NCI-H510A treated with DMSO at 0.1 percent for 48 hours (cell line): ENCODE measurements at places on chromosomes 1 and 21.

GRCh38 chr21:44878053-44878982 lies 4.8 kb upstream of the PTTG1IP start:
- DNase-seq: no peak

- DNase-seq: no peak
These were observed 428.2 kb downstream of the MRPL39 start for GRCh38 chr21:25179116-25179515.

DNA sequence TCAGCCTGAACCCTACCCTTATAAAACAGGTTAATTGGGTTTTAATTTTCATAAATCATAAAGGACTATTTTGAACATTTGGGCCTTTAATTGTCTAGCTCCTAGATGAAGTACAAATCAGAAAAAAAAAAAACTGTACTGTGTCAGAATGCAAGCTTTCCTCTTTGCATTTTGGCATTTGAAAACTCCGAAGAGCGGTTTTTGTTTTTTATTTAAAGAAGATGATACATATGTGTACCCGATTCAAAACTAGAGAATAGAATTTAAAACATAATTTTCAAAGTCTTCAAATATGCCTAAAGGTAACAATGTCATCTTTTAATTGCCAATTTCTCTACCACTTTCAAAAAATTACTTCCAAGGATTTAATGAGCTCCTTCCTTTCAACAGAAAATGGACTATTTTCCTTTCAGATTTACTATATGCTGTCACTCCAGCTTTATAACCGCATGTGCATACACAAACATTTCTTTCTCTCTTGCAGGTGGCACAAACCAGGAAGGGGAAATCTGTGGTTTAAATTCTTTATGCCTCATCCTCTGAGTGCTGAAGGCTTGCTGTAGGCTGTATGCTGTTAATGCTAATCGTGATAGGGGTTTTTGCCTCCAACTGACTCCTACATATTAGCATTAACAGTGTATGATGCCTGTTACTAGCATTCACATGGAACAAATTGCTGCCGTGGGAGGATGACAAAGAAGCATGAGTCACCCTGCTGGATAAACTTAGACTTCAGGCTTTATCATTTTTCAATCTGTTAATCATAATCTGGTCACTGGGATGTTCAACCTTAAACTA lies 33.7 kb downstream of the MRPL39 start:
- no peak for DNase-seq

DNA sequence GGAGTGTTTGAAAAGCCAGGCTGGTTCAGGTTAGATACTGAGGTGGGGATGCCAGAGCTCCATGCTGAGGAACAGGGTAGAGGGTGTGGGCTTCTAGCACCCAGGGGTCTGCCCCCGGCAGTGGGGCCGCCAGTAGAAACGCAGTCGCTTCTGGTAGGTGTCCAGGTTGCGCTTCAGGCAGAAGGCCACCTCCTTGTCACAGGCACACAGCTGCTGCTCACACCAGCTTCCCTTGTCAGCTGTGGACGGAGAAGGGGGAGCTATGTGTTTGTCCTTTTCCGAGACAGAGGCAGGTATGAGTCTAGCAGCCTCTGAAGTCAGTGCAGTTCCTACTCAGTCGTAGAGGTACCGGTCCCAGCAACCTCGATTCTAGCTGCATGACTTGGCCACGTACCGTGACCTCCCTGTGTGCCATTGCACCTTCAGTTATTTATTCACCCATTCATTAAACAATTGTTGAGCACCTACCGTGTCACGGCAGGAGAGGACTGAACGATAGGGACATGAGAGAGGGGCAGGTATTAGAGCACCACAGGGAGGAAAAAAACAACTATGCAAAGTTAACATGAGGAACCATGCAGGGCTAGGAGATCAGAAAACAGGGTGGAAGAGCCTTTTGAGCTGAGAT lies 5.2 kb downstream of the PLA2G2D start:
- DNase-seq: no peak

GRCh38 chr1:192566657-192567056 lies 8.9 kb upstream of the RGS1 start:
- DNase-seq: no peak

DNA sequence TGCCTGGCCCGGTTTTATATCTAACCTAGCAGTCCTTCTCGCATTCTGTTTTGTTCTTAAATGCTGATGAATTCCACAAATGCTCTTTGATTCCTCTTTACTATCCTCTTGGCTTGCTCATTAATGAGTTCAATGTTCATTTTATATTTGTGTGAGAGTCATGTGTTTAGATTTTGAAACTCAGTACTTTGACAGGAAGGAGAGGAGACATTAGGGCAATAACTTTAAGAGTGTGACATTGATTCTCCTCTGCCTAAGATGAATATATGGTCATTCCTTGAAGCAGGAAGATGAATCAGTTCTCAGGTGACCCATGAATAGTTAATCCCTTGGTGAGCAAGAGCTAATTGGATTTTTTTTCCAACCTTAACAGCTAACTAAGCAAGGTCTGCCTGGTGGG lies 84.1 kb downstream of the MRPS6 start:
- no peak for DNase-seq

- peak; percentile 22 for DNase-seq
These were observed 5.4 kb downstream of the TFF3 start for GRCh38 chr21:42309753-42310213.

- DNase-seq: no peak
These were observed 22.8 kb upstream of the RXRG start for GRCh38 chr1:165467706-165468105.

DNA sequence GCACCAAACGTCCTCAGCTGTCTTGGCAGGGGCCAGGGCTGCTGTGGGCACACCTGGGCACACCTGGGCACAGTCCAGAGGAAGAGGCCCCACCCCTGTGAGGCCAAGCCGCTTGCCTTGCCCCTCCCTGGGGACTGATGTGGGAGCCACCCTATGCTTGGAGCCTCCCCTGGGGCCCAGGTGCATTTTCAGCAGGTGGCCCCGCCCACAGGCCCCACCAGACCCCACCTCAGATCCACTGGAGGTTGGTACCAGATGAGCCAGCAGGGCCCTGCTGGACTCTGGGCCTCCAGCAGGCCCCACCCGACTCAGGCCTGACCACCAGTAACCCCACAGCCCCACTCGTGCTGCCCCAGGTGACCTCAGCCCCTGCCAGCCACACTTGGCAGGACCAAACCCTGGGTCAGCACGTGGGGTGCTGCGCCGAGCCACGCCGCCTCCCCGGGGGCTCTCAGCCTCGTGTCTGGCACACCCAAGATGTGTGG lies 8.8 kb downstream of the SLC19A1 start:
- no peak for DNase-seq

DNA sequence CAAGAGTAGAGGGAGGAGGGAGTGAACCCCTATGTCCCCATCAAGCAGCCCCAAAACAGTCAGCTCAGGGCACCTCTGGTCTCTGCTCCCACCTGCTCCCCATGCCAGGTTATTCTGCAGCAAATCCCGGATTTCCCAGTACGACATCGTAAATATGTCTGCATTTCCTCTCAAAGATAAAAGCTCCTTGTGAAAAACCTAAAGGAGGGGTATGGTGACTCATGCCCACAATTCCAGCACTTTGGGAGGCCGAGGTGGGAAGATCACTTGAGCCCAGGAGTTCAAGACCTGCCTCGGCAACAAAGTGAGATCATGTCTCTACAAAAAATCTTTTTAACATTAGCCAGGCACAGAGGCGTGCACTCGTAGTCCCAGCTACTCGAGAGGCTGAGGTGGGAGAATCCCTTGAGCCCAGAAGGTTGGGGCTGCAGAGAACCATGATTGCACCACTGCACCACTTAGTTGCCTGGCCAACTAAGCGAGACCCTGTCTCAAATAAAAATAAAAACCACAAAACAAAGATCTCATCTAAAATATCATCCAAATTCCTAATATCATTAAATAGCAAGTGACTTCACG lies 7.1 kb downstream of the ACOT7 start:
- DNase-seq: no peak

DNA sequence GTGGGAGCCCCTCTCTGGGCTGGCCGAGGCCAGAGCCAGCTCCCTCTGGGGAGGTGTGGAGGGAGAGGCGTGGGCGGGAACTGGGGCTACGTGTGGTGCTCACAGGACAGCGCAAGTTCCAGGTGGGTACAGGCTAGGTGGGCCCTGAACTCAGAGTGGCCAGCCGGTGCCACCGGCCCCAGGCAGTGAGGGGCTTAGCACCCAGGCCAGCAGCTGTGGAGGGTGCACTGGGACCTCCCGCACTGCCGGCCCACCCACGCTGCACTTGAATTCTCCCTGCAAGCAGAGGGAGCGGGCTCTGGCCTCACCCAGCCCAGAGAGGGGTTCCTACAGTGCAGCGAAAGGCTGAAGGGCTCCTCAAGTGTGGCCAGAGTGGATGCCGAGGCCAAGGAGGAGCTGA lies 20.2 kb downstream of the PRAMEF20 start:
- DNase-seq: no peak

DNA sequence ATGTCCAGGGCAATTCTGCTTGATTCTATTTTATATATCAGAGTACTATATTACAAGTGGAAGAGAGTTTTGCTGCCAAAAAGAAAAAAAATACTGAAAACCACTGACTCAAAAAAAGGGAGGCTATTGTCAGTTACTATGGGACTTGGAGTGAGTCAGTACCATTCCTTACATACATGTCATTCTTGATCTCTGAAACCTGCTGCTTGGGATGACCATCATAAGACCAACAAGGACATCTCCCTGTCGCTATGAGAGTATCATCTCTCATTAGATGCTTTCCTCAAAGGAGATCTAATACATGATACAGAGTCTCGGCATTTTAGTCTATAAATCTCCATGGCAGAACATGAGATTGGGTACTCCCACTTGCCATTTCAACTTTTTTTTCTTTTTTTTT lies 11.8 kb upstream of the INPP5B start:
- no peak for DNase-seq
